Non-pigmented ciliary epithelial cell (primary cell): ENCODE measurements at places on chromosomes 13 and 19.

DNA sequence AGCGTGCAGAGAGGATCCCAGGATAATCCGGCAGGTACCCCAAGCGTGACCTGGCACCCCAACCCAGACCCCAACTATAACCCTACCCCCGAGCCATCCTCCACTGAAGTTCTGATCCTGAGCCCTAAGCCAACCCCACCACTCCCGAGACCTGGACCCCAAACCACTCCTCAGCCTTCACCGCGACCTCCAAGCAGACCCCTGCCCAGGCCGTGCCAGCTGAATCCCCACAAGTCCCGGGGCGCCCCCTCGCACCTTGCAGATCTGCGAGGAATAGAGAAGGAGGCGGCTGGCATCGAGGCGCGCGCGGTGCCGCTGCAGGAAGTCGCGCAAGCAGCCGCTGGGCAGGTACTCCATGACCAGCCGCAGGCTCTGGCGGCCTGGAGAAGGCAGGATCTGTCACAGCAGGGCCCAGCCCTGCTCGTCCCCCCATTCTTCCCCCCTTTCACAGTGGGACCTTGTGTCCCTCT is 10.1 kb upstream of the INSL3 start:
- DNase-seq, result no peak

- no peak for DNase-seq
Measured at GRCh38 chr19:29753934-29754305, 38.9 kb upstream of the C19orf12 start.

- DNase-seq, result no peak
Measured at GRCh38 chr13:114120591-114121011, 11.8 kb downstream of the RASA3 start.

GRCh38 chr13:99199541-99200431 is 868 bp upstream of the UBAC2 start:
- no peak for DNase-seq

DNA sequence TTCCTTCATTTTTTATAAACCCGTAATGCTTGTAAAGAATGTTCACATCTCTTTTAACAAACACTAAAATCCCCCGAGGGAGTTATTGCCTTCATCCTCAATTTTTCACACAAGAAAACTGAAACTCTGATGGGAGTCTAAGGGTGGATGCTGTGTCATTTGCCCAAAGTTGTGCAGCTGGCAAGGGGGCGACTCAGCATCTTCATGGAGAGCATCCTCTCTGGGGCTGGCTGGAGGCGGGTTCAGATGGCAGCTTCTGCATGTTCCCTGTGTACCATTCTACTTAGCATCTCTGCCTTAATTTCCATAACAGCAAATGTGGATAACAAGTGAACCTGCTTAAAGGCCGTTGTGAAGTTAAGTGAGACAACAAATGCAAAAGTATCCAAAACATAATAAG is 256.4 kb downstream of the IRS2 start:
- no peak for DNase-seq
